ENCODE measurements at places on chromosomes 3 and 15.

GRCh38 chr15:28084547-28084946 lies 14.6 kb downstream of the OCA2 start:
- no peak for DNase-seq

GRCh38 chr3:55380561-55380960 lies 106.5 kb downstream of the WNT5A start:
- no peak for DNase-seq

DNA sequence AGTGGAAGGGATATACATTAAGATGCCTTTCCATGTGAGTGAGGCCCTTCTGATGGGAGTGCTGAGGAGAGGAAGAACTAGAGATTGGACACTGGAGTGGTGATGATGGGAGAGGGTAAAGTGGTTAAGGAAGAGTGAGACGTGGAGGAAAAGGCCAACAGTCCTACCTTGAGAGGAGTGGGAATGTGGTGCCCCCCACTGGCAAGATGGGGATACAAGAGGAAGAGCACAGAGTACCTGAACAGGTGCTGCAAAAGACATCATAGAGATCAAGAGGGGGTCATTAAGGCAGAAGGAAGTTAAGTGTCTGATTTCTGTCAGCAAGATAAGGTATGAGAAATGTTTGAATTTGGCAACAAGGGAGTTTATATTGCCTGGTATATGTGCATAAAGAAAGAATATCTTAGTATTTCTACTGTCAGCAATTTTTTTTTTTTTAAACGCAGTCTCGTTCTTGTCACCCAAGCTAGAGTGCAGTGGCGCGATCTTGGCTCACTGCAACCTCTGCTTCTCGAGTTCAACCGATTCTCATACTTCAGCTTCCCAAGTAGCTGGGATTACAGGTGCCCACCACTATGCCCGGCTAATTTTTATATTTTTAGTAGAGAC lies 34.0 kb downstream of the ARIH2 start:
- peak; percentile 35 for DNase-seq

DNA sequence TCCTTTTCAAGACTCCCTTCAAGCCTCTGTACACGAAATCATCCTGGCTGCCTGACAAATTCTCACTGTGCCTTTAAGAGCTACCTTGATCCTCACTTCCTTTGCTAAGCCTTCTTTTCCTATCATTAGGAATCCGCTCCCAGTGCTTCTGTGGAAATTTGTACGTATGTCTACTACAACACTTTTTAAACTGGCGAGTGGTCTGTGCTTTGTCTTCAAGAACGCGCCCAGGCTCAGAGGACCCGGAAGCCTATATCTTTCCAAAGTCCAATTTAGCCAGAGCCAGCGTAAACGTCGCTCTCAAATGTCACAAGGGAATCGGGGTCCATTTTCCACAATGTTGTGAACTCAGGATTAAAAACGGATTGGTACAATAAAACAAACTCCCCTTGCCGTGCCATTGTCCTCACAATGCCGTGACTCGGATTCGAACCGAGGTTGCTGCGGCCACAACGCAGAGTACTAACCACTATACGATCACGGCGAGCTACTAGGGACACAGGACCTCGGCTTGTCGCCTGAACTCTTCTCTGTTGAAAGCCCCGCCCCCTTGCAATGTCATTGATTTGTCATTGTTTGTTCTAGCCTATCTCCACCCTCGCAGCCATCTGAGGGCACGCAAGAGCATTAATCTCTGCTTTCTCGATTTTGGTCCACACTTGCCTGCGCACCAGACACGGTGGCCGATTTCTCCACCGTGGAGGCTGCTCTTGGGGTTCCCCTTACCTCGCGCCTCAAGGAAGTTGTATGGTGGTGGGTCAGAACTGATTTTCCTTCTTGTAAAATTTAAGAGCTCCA lies 12.4 kb upstream of the SHF start:
- peak; percentile 97 for DNase-seq

DNA sequence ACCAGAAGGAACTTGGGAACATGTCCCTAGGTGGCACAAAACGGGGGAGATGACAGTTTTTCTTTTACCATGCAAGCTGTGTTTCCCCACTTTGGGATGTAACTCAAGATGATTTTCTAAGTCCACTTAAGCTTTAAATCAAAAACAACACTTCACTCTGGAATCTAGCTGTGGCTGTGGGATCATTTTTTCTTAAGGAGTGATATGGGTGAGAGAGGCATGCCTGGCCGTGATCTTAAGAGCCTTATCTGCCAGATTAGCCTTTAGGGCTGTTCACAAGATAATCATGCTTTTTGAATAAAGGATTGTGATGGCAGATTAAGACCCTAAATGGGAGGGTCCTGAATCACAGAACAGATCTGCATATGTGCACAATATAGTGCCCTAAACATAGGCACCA lies 384.8 kb upstream of the SEMA6D start:
- no peak for DNase-seq

GRCh38 chr3:141452045-141452444 lies 34.8 kb upstream of the RASA2 start:
- DNase-seq: peak; percentile 88

GRCh38 chr15:38678281-38678680 lies 113.7 kb upstream of the RASGRP1 start:
- DNase-seq: no peak

- no peak for DNase-seq
Measured at GRCh38 chr15:70033529-70034140, 64.1 kb downstream of the TLE3 start.

DNA sequence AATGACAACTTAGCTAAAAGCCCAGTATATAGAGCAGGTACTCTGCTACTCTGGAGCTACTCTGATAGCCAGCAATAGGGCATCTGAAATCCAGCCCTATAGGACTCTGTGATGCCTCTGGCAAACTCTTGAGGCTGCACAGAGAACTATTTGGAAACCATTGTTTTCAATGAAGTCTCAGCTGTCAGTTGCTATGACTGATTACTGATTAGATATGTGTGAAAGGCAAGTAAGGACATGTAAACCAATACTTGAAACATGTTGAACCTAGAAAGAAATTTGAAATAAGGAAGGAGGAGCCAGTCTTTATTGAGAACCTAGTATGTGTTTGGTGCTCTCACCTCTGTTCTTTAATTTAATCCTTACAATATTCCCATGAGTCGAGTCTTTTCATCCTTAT lies 40.2 kb upstream of the CRTC3 start:
- no peak for DNase-seq

DNA sequence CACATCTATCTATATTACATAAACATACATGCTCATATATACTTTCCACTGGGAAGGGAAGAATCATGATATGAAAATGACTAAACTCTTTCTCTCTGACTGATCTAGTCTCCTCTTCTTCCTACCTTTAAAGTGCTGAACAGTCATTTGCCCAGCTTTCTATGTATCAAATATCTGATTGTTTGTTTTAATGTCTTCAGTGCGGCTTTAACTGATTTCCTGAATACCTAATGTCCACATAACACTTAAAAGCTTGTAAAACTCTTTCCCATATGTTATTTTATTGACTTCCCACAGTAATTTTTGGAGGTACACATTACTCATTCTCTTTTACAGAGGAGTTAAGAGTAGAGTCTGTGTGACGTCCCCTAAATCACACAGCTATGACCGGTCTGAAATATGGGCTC lies 28.2 kb downstream of the CPOX start:
- DNase-seq: no peak

DNA sequence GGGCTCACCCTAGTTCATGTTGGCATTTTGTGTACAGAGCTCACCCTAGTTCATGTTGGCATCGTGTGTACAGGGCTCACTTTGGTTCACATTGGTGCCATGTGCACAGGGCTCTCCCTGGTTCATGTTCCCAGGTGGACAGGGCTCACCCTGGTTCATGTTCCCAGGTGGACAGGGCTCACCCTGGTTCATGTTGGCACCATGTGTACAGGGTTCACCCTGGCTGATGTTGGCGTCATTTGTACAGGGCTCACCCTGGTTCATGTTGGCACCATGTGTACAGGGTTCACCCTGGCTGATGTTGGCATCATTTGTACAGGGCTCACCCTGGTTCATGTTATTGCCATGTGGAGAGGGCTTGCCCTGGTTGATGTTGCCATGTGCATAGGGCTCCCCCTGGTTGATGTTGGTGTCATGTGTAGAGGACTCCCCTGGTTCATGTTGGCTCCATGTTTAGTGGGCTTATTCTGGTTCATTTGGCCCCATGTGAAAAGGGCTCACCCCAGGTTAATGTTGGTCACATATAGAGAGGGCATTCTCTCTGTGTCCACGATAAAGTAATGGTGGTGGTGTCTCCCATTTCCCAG lies 31.7 kb upstream of the NR2C2 start:
- no peak for DNase-seq

- no peak for DNase-seq
Measured at GRCh38 chr3:139455855-139456254, 20.5 kb downstream of the RBP2 start.

- no peak for DNase-seq
Measured at GRCh38 chr3:39752751-39753150, 56.7 kb upstream of the MYRIP start.

DNA sequence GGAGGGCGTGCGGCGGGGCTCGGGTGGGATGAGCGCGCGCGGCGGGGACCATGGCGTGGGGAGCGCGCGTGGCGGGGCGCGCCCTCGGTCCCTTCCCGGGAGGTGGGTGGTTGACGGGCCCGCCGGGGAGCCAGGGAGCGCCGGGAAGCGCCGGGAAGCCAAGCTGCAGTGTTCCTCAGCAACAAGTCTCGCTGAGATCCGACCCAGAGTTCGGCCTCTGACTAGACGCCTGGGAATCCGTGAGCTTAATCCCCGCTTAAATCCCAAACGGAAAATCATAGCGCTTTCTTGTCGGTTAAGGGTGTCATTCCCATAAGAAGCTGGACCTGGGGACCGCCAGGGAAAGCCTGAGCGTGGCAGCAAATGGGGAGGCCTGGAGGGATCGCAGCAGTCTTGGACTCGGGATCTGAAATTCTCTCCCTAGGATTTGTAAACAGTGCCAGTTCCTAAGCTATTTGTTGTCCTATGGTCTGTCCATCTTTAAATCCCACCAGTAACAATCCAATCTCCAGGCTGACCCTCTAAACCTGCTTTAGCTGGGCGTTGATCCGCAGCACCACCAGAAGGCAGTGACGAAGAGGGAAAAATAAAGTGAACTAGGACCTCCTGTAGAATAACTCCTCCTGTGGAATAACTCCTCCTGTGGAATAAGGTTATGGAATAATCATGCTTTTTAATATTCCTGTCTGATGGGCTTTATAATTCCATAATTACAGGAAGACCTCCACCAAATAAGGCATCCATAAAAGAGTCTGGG lies 570 bp upstream of the NEDD4 start:
- no peak for DNase-seq

GRCh38 chr15:95609096-95609495 lies 721.4 kb upstream of the NR2F2 start:
- DNase-seq: no peak

DNA sequence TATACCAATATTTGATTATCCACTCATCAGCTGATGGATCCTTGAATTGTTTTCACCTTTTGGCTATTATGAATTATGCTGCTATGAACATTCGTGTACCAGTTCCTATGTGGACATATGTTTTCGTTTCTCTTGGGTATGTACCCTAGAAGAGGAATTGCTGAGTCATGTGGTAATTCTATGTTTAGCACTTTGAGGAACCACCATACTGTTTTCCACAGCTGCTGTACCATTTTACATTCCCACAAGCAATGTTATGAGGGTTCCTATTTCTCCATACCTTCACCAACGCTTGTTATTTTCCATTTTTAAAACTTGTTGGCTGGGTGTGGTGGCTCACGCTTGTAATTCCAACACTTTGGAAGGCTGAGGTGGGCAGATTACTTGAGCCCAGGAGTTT lies 62.9 kb downstream of the RPLP1 start:
- DNase-seq: no peak

GRCh38 chr3:148716657-148717056 lies 19.0 kb downstream of the AGTR1 start:
- DNase-seq: no peak

- DNase-seq: no peak
Measured at GRCh38 chr3:66484106-66484844, 16.5 kb downstream of the LRIG1 start.

- no peak for DNase-seq
Measured at GRCh38 chr3:51673181-51673801, 2.2 kb downstream of the TEX264 start.

- no peak for DNase-seq
Measured at GRCh38 chr3:46904303-46905212, 27.0 kb downstream of the PTH1R start.

GRCh38 chr3:151611419-151611818 lies 122.3 kb upstream of the AADACL2 start:
- no peak for DNase-seq

- DNase-seq: no peak
Measured at GRCh38 chr3:97687734-97688133, 76.8 kb upstream of the ARL6 start.

DNA sequence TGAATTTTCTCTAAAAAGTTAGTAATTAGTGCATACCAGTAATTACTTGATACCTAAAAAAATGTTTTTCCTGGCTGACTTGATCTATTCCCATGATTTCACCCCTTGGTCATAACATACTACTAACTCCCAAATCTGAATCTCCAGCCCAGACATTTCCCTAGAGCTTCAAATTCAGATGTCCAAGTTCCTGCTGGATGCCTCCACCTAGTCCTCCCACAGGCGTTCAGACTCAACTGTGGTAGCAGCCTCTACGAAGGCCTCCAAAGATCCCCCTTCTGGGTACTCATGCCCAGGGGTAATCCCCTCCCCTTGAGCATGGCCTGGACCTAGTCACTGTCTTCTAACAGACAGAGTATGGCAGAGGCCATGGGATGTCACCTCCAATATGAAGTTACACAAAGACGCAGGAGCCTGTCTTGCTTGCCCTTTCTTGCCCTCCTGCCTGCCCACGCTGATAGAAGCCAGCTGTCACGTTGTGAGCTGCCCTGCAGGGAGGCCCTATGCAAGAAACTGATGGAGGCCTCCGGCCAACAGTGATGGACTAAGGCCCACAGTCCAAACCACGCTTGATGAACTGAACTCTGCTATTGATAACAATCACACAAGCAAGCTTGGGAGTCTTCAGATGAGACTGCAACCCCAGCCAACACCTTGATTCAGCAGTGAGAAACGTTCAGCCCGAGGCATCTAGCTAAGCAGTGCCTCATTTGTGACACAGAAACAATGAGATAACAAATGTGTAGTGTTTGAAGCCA lies 8.6 kb upstream of the FBN1 start:
- no peak for DNase-seq

DNA sequence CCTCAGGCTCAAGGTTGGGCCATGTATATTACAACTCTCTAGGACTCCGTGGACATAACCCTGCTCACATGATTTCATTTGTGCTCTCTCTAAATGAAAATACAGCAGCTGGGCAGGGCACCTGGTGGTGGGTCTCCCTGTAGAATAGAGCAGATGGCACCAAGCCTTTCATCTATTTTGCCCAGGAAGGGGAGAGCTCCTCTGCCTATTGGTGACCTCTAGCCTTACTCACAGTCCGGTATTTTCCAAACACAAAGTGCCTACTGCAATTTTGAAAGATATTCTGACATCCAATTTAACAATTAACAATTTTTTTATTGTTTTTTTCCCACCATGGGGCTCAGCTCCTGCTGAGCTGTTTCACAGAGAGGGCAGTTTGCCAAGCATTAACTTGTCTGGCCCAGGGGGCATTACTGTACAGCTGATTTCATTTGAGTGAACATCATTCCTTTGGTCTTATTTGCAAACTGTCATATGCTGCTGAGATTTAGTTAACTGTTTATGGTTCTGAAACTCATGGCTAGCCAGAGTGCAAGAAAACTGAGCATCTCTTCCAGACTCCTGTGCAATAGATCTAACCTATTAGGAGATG lies 474.0 kb downstream of the EPHB1 start:
- no peak for DNase-seq

Data from CD4-positive, CD25-positive, alpha-beta regulatory T cell (primary cell).